Cardiac muscle cell (in vitro differentiated cells and primary cell): ENCODE measurements at places on chromosomes 2 and 18.
A peak's percentile ranks its signal among the peaks of the same experiment; 100 is the strongest.

DNA sequence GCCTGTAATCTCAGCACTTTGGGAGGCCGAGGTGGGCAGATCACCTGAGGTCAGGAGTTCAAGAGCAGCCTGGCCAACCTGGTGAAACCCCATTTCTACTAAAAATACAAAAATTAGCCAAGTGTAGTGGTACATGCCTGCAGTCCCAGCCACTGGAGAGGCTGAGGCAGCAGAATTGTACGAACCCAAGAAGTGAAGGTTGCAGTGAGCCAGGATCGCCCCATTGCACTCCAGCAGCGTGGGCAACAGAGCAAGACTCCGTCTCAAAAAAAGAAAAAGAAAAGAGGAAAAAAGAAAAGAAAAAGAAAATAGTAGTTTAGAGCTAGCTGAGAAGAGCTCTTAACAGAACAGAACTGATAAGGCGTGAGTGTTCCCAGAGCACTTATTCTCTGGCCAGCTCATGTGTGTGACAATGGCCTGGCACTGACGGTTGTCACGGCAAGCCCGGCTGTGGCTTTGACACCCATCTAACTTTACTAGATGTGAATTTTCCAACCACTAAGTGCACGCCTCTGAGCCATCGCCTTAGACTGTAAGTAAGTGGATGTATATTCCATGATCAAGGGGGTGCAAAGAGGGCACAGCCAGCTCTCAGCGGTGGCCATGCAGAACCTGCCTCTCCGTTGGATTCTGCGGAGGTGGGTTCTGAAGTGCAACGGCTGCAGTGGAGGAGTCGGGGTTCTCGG is 80.0 kb downstream of the ZNF516 start:
- no peak for DNase-seq

DNA sequence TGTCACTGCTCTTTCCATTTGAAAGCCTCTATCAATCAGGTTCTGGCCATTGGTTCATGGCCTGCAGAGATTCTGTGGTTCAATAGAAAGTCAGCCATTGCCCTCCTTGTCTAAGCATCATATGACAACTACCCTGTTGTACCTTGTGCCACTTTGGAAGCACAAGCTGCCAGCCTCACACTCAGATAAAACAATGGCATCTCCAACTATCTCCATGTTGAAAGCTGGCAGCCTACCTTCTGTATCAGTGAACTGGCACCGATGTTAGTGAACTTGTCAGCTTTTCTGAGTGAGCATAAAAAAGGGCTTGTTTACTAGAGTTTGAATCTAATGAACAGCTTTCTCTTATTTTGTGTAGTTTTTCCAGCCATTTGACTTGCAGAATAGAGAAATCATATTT is 203.3 kb upstream of the SESTD1 start:
- no peak for DNase-seq

GRCh38 chr2:191615596-191615995 is 62.3 kb upstream of the NABP1 start:
- no peak for DNase-seq

DNA sequence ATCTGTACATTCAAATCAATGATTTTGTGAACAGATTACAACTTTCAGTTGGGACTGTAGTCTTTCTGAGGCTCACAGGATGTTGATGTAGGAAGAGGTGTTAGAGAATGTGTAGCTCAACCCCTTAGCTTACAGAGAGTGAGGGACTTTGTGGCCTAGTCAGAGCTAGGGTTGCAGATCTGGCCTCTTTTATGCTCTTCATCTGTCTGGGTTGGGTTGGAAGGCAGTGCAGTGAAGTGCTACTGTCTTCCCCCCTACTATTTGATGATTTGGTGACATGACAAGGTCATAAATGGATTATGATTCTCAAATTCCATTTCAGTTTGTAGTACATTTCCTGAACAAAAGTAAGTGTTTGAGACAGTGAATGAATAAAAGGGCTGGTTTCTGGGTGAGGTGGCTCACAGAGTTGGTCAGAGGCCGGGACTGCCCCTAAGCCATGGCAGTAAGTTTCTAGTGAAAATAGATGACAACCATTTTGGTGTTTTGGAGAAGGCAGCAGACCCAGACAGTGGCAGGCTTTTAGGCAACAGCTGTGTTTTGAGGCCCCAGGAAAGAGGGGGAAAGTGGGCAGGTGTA is 21.6 kb downstream of the MAP4K4 start:
- DNase-seq, result no peak

- DNase-seq, result peak; percentile 97
These were observed 190.1 kb downstream of the TTC32 start for GRCh38 chr2:19711470-19712372.

DNA sequence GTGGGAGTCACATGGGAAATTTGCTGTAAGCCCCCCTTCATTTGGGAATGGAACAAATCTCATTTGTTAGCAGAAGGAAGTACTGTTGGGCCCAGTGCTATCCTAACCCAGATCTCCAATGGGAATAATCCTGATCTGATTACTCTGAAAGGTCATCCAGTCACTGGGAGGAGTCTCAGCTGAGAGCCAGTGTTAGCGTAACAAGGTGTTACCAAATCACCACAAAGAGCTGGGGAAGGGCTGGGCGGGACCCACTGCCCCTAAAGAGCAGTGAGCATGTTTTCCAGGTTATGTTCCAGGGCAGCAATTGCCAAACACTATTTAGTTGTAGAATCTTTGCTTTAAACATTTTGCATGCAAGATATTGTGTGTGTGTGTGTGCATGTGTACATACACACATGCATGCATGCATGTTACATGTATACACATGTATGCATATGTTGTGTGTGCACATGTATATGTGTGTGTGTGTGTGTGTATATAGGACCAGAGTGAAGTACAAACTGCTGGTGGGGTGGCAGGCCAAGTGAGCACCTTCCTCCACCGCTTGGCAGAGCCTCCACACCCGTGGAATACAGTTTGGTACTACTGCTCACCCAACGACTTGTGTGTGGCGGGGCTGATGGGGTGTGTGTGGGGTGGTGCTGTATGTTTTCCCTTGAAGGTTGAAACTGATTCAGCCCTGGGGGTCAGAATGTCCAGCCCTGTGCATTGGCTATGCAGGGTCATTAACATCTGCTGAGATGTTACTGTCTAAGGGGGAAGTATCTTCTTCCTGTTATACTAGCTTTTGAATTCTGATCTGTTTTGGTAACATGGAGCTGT is 15.2 kb downstream of the INPP5D start:
- no peak for DNase-seq

DNA sequence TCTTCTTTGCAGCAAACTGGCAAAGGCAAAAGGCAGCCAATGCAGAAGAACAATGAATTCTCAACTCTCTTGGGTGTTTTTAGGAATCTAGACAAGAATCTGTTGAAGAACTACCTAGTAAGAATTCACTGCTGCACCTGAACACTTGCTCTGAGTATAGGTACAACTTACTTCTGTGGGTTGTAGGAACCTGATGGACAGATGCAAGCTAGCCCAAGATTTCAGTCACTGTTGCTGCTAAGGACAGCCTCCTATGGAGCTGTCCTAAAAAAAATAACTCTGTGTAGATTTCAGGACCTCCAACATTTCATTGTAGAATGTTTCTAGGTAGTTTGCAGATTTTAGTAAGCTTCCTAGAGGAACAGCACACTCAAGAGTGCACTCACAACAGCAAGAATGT is 363.5 kb downstream of the CBLN2 start:
- no peak for DNase-seq
